ENCODE measurements at places on chromosomes 1 and 21. TPM values are rescaled to one million over a fixed set of nuclear protein-coding genes. Genes with fewer than 3 reads are reported as not detected.
A peak's percentile ranks its signal among the peaks of the same experiment; 100 is the strongest.

- H3K27ac ChIP-seq = no peak overlapping the region
- no peaks in the 10 kb centered on the region for H3K36me3 ChIP-seq
- no peaks in the 10 kb centered on the region for H3K4me1 ChIP-seq
- no peaks in the 10 kb centered on the region for H3K27me3 ChIP-seq
- no peak overlapping the region for H3K4me3 ChIP-seq
These were observed 250.2 kb upstream of the C1orf174 start for GRCh38 chr1:4150262-4150661.

- H3K4me3 ChIP-seq = no peak overlapping the region
- H3K4me1 ChIP-seq = peaks cover 13% of the 10 kb centered on the region
- no peaks in the 10 kb centered on the region for H3K36me3 ChIP-seq
- no peaks in the 10 kb centered on the region for H3K27me3 ChIP-seq
These were observed 3.2 kb upstream of the PROX1 start for GRCh38 chr1:213984387-213985208.

DNA sequence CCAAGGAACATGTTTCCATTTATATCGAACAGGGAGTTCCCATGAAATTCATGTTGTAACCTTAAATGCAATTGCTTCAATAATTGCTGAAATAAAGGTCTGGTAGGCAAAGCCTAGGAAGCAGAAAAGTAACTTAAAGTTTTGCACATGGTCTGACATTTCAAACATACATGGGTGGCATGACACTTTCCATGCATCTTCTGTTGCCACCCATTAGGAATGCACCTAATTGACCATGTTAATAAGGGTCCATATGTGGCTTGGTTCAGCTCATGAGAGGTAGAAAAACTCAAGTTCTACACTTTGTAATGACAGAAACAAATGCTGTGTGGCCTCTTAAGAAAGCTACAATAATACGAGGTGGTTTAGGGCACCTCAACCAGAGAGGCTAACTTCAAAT lies 72.0 kb upstream of the GORAB start:
- H3K36me3 ChIP-seq = no peaks in the 10 kb centered on the region
- DNase-seq = no peak
- H3K27ac ChIP-seq = no peak overlapping the region
- no peaks in the 10 kb centered on the region for H3K4me1 ChIP-seq

Gene LRRC39
- total RNA-seq = 0.60 TPM

- no peak overlapping the region for H3K4me3 ChIP-seq
- H3K36me3 ChIP-seq = no peaks in the 10 kb centered on the region
- DNase-seq = no peak
- no peaks in the 10 kb centered on the region for H3K27me3 ChIP-seq
- H3K4me1 ChIP-seq = peaks cover 3% of the 10 kb centered on the region
These were observed 155.1 kb upstream of the DNAH14 start for GRCh38 chr1:224774378-224774777.

- H3K27ac ChIP-seq = no peak overlapping the region
- H3K4me3 ChIP-seq = no peak overlapping the region
- no peaks in the 10 kb centered on the region for H3K36me3 ChIP-seq
- DNase-seq = no peak
These were observed 4.8 kb upstream of the ASB17 start for GRCh38 chr1:75937034-75937433.

- no peaks in the 10 kb centered on the region for H3K27me3 ChIP-seq
- DNase-seq = no peak
- H3K4me3 ChIP-seq = no peak overlapping the region
- no peaks in the 10 kb centered on the region for H3K36me3 ChIP-seq
These were observed 96.2 kb downstream of the DPYD start for GRCh38 chr1:97824624-97825023.

GRCh38 chr1:21335088-21335691 lies 44.9 kb upstream of the ECE1 start:
- peak overlapping the region; percentile 81 for H3K27ac ChIP-seq
- H3K36me3 ChIP-seq = no peaks in the 10 kb centered on the region
- H3K27me3 ChIP-seq = no peaks in the 10 kb centered on the region
- H3K4me3 ChIP-seq = peak overlapping the region; percentile 41
- H3K4me1 ChIP-seq = peaks cover 62% of the 10 kb centered on the region
- no peak for DNase-seq

- no peaks in the 10 kb centered on the region for H3K27me3 ChIP-seq
- H3K4me1 ChIP-seq = peaks cover 5% of the 10 kb centered on the region
- no peak for DNase-seq
- no peaks in the 10 kb centered on the region for H3K36me3 ChIP-seq
- no peak overlapping the region for H3K4me3 ChIP-seq
These were observed 34.1 kb downstream of the NFIA start for GRCh38 chr1:61116421-61116820.

Gene KRTAP7-1
- not detected for total RNA-seq

Gene MYOG
- not detected for total RNA-seq

DNA sequence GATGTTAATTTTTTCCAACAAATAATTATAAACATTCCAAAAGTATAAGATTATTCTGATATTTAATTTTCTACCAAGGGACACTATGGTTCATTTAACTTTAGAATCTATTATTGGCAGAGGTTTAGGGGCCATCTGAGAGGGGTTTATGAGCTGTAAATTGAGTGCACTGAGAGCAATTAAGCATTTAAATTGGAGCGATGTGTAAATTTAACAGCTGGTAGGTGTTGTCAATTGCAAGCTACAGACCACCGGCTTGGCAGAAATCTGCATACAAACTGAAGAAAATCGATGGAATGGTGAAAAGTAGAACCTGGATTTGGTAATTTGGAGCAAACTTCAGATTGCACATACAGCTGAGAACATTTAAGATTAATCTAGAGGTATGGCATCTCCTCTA lies 55.8 kb upstream of the MTF2 start:
- H3K4me3 ChIP-seq = no peak overlapping the region
- no peaks in the 10 kb centered on the region for H3K36me3 ChIP-seq
- DNase-seq = no peak
- no peaks in the 10 kb centered on the region for H3K27me3 ChIP-seq
- H3K27ac ChIP-seq = no peak overlapping the region

Gene ZBTB7B
- 15.3 TPM for total RNA-seq

Gene SMPDL3B
- 21.1 TPM for total RNA-seq

DNA sequence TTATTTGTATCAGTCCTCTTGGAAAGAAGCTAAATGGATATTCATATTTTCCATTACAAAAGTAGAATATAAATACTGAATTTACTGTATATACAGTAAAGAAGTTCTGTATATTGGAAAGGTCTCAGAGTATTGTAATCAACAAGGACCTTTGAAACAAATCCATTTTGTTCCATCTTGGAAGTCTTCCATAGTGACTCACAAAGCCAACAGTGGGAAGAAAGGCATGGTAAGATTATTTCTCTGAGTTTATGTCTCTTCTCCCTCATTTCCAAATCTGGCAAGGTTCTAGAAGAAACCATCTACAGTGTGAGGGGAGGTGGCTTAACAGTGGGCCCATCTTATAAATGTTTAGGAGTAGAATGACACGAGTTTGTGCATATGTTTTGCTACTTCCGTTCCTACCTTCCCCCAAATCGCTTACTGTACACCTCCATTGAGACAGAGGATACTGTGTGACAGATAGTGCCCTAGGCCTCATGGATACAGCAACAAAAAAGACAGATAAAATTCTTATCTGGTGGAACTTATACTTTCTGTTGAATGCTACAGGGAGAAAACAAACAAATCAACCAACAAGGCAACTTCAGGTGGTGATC lies 22.1 kb upstream of the SSX2IP start:
- H3K36me3 ChIP-seq = no peaks in the 10 kb centered on the region
- H3K27ac ChIP-seq = no peak overlapping the region
- no peak for DNase-seq
- H3K27me3 ChIP-seq = no peaks in the 10 kb centered on the region
- no peaks in the 10 kb centered on the region for H3K4me1 ChIP-seq

Gene SMYD3
- total RNA-seq = 19.2 TPM

- no peak for DNase-seq
- no peaks in the 10 kb centered on the region for H3K27me3 ChIP-seq
- H3K27ac ChIP-seq = no peak overlapping the region
- no peaks in the 10 kb centered on the region for H3K36me3 ChIP-seq
These were observed 94.3 kb downstream of the PSMG1 start for GRCh38 chr21:39088831-39089380.

DNA sequence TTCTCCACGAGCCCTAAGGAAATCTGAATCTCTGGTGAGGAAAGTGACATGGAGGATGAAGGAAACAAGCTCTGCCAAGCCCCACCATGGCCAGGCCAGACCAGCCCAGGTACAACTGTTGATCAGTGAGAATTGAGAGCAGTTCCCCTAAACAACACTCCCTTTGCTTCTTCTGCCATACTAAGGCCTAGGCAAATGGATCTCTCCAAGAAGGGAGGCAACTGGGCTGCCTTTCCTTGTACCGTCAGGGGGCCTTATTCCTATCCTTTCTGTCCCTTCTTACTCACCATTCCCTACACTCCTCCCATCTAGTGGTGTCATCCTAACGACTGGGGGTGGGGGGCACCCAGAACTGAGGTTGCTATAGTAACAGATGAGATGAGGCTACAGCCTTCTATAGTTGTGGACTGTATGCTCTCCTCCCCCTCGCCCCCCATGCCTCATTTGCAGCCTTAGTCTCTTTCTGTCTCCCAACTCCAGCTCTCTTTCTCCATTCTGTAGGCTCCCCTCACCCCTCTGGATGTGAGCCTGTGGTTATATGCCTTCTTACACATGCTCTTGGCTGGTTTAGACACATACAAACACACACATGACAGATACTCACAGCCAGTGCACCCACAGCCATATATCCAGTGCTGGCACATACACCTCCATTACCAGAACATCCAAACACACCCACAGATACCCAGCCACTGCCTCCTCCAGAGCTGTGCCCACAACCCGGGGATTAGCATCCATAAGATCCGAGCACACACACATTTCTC lies 3.6 kb downstream of the PEA15 start:
- peaks cover 20% of the 10 kb centered on the region for H3K4me1 ChIP-seq
- H3K27ac ChIP-seq = no peak overlapping the region
- H3K4me3 ChIP-seq = no peak overlapping the region
- no peaks in the 10 kb centered on the region for H3K36me3 ChIP-seq

- H3K27me3 ChIP-seq = no peaks in the 10 kb centered on the region
- no peak overlapping the region for H3K27ac ChIP-seq
These were observed 133.2 kb upstream of the GRIK3 start for GRCh38 chr1:37167479-37167878.

- no peak overlapping the region for H3K27ac ChIP-seq
- no peak overlapping the region for H3K4me3 ChIP-seq
- H3K36me3 ChIP-seq = no peaks in the 10 kb centered on the region
- DNase-seq = no peak
- no peaks in the 10 kb centered on the region for H3K4me1 ChIP-seq
- no peaks in the 10 kb centered on the region for H3K27me3 ChIP-seq
These were observed 373.8 kb downstream of the TGFB2 start for GRCh38 chr1:218718977-218719376.

GRCh38 chr1:247552231-247552630 lies 3.3 kb downstream of the GCSAML start:
- H3K27ac ChIP-seq = no peak overlapping the region
- H3K4me3 ChIP-seq = no peak overlapping the region
- no peaks in the 10 kb centered on the region for H3K27me3 ChIP-seq
- no peak for DNase-seq

Gene OLFML2B
- total RNA-seq = 7.1 TPM

DNA sequence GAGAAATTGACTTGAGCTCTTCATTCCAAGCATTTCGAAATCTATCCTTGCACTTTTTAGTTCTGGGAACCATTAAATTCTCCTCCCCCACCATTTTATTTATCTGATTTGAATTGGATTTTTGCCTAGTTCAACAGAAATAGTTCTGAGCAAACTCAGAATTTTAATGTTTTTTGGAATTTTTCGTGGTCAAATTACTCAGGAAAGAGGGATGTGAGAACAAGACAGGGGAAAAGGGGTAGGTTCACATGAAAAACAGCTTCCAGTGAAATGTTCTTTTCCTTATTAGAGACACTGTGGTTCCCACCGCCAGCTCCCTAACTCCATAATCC lies 5.7 kb upstream of the ZNF697 start:
- DNase-seq = no peak
- no peaks in the 10 kb centered on the region for H3K36me3 ChIP-seq
- no peak overlapping the region for H3K4me3 ChIP-seq
- peaks cover 11% of the 10 kb centered on the region for H3K4me1 ChIP-seq

DNA sequence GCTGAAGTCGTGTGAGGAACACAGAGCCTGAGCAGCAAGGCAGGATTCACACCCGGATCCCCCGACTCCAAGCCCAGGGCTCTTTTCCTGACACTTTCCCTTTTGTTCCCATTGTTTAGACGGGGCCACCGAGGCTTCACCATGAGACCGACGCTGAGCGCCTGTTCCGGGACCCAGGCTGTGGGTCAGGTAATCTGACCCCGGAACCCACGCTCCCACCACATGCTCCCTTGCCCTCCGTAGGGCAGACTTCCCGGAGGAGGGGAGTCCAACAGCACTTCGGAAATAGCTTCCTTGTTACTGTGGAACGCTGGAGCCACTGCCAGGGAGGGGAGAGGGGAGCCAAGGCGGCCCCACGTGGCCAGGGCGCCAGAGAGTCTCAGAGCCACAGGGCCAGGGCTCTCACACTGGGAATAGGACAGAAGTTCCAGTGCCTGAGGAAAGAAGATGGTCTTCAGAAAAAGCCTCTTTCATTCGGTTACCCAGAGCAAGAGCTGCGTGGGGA lies 18.4 kb downstream of the RUNX3 start:
- no peak for DNase-seq
- H3K36me3 ChIP-seq = no peaks in the 10 kb centered on the region
- no peaks in the 10 kb centered on the region for H3K27me3 ChIP-seq

DNA sequence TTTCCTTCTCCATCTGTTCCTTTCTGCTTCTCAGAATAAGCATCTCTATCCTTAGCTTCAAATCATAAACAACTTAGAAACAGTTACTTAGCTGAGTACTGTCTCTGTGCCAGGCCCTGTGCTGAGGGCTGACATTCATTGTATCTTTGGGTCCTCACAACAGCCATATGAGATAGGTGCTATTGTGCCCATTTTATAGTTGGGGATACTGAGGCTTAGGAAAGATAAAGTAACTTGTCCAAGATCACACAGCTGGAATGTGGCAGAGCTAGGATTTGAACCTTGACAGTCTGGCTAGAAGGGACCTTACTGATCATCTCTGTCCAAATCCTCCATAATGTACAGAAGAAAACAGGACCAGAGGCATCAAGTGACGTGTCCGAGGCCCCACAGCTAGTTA lies 25.0 kb downstream of the CD247 start:
- H3K4me1 ChIP-seq = no peaks in the 10 kb centered on the region
- no peaks in the 10 kb centered on the region for H3K36me3 ChIP-seq
- no peak for DNase-seq
- no peak overlapping the region for H3K4me3 ChIP-seq
- H3K27me3 ChIP-seq = no peaks in the 10 kb centered on the region
- no peak overlapping the region for H3K27ac ChIP-seq
